ENCODE measurements at places on chromosomes 7 and 10. TPM values are rescaled to one million over a fixed set of nuclear protein-coding genes. Genes with fewer than 3 reads are reported as not detected.
A peak's percentile ranks its signal among the peaks of the same experiment; 100 is the strongest.

The SLC18A3 gene
- total RNA-seq: not detected

The TRIM73 gene
- 2.8 TPM for total RNA-seq

DNA sequence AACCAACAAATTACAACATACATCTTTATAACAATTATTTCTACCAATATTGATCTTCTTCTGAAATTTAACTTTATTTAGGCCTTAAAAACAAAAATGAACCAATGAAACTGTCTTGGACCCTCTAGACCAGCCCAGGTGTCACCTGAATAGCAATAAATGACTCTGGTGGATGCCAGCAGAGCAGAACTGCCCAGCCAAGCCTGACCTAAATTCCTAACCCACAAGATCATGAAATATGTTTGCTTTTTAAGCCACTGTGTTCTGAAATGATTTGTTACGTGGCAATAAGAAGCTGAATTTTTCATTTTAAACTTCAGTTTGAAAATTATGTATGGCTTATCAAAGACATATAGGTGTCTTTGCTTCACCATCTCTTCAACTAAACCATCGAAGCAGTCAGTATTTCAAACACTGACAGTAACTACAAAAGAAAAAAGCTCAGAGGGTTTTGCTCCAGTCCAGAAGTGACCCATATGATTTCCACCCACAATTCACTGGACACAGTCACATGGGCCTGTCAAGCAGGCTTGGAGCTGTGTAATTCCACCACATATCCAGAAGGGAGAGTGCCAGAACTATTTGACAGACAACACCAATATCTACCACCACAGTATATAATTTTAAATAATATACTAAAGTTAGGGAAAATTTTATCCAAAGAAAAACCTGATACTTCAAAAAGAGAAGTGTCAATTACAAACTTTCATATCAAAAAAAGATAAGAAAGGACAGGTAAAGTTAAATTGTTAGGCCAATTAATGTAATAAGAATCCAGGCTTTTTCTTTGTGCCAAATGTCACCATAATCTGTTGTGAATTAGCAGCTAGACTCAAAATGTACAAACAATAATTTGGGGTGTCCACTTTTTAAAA, 94.5 kb downstream of the KMT2C start:
- no peak for DNase-seq

GRCh38 chr7:46108272-46108671, 187.2 kb upstream of the IGFBP3 start:
- DNase-seq: no peak

DNA sequence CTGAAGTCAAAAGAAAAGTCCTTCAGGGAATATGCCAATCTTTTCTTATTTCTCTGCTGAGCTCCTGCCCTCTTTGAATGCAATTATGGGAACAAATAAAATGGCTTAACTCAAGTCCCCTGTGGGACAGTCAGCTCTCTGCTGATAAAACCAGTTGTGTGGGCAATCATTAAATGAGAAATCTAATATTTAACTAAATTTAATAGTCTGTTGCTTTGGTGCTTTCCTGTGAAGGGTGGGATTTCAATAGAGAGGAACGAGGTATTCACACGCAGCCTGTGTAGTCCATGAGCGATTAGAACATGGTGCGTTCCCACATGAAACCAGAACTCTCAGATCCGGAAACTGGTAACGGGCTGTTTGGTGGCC, 138.4 kb downstream of the PAXIP1 start:
- no peak for DNase-seq

GRCh38 chr7:158362001-158362400, 225.6 kb downstream of the PTPRN2 start:
- no peak for DNase-seq

The LLCFC1 gene
- not detected for total RNA-seq

DNA sequence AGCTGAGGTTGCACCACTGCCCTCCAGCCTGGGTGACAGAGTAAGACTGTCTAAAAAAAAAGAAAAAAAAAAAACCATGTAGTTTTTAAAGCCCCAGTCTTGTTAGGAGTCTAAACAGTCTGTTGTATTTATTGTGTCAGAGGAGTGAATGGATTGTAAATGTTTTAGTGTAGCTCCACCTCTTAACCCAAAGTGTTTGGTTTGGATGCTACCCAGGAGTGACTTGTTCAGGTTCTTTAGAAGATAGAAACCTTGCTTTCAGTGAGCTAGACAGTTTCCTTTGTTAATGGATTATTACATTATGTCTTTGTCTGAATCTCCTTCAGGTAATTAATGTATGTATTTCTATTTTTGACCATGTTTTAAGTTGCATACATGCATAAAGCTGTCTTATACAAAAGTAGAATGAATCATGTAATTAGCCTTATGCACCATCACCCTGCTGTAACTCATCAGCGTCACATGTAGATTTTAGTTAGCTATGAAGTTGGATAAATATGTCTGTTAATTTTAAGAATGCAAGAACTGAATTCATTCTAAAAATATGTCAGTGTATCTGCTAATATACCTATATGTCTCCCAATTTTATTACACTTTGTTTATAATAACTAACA, 97.7 kb downstream of the TAF3 start:
- DNase-seq: no peak

DNA sequence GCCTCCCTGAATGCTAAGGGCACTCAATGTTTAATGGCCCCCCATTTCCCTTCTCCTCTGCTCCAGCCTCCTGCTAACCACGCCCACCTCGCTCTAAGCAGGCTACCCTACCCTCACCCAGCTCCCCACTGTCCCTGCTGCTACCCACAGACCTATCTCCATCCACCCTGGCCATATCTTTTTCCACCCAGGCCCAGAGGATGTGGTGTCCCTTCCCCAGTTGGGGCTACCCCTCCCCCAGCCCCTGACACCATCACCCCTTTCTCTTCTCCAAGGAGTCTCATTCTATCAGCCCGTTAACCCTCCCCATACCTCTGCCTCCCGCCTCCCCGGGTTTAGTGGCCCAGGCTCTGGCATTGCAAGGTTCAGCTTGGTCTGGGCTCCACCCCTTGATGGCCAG, 28.9 kb upstream of the PPIF start:
- no peak for DNase-seq

GRCh38 chr10:5692461-5693358, 8.1 kb downstream of the TASOR2 start:
- DNase-seq: peak; percentile 61

- no peak for DNase-seq
Measured at GRCh38 chr10:77485847-77486246, 151.8 kb downstream of the KCNMA1 start.

- peak; percentile 28 for DNase-seq
Measured at GRCh38 chr7:84524714-84525694, 330.4 kb upstream of the SEMA3A start.

The SPDYE2 gene
- not detected for total RNA-seq

DNA sequence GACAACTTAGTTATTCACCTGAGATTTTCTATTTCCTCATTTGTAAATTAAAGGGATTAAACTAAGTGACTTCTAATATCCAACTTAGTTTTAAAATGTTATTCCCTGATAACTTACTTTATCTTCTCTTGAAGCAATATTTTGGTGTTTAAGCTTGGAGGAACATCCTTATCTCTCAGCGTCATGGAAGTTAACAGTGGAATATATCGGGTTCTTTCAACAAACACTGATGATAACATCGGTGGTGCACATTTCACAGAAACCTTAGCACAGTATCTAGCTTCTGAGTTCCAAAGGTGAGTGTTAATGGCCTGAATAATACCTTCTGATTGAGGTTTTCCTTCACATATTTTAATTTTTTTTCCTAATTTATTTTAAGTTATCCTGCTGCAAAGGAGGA, 14.1 kb downstream of the HSPA14 start:
- no peak for DNase-seq

DNA sequence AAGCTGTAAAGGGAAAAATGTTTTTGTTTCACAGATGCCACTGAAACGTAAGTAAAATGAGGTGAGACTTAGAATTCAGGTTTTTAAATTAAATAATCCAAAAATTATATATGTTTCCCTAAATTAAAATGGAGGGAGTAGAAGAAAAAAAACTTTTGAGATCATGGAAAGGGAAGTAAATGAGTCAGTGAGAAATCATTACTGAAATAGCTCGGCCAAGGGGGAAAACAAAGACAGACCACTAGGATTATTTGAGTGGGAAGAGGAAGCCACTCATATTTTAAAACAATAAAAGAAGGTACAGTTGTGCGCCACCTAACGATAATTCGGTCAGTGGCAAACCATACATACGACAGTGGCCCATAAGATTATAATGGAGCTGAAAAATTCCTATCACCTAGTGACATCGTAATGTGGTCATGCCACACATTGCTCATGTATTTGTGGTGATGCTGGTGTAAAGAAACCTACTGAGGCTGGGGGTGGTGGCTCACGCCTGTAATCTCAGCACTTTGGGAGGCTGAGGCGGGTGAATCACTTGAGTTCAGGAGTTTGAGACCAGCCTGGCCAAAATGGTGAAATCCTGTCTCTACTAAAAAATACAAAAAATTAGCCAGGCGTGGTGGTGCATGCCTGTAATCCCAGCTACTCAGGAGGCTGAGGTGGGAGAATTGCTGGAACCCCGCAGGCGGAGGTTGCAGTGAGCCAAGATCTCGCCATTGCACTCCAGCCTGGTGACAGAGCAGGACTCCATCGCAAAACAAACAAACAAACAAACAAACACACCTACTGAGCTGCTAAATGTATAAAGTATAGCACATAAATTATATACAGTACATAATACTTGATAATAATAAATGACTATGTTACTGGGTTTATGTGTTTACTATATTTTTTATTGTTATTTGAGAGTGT, 64.7 kb downstream of the MKX start:
- no peak for DNase-seq

- DNase-seq: no peak
Measured at GRCh38 chr7:409339-410281, 110.0 kb downstream of the PDGFA start.

- DNase-seq: no peak
Measured at GRCh38 chr7:3076163-3076562, 32.5 kb upstream of the CARD11 start.

DNA sequence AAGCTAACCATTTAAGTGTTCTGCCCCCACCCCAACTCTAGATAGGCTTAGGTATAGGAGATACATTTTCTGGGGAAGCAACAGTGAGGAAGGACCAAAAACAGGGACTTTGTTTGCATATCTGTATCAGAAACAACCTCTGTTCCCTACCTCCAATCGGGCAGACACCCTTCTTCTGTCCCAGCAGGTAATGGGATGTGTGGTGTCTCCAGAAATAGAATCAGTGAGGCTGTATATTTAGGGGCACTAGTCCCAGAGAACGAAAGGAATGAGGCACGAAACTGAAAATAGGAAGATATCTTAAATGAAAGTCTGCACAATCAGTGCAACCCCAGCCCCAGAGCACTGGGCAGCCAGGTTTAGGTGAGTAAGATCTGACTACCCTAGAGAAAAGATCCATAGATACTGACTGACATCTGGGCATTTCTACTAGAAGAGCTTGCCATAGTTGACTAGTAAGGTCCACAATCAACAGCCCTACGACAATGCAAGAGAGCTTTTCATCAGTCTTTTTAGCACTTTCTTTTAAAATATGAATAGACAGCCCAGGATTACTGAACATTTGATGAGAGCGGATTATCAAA, 28.1 kb downstream of the PLEKHA1 start:
- DNase-seq: no peak

The MCM10 gene
- 9.1 TPM for total RNA-seq

DNA sequence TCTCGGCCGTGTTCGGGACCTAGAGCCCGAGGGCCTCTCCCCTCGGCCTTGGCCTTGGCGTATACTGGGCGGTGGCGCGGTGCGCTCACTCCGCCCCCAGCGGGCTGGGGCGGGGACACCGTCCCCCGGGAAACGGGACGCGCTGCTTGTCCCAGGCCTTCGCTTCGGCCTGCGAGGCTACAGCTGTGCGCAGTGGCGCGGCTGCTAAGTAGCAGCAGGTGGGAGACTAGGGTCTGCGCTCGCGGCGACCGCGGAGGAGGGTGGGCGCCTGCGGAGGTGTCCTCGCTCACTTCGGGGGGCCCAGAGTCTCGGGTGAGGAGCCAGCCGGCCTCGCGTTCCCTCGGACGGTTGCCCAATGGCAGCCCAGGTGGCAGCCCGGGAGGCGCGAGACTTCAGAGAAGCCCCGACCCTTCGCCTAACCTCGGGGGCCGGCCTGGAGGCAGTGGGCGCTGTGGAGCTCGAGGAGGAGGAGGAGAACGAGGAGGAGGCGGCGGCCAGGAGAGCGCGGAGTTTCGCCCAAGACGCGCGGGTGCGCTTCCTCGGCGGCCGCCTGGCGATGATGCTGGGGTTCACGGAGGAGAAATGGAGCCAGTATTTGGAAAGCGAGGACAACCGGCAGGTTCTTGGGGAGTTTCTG, at the start of gene DNAH11:
Gene DNAH11, plus strand, starts transcription at position 149 of the 637 bp plus-strand sequence. Its CDS starts 207 bp downstream, at position 356.
- no peak for DNase-seq

DNA sequence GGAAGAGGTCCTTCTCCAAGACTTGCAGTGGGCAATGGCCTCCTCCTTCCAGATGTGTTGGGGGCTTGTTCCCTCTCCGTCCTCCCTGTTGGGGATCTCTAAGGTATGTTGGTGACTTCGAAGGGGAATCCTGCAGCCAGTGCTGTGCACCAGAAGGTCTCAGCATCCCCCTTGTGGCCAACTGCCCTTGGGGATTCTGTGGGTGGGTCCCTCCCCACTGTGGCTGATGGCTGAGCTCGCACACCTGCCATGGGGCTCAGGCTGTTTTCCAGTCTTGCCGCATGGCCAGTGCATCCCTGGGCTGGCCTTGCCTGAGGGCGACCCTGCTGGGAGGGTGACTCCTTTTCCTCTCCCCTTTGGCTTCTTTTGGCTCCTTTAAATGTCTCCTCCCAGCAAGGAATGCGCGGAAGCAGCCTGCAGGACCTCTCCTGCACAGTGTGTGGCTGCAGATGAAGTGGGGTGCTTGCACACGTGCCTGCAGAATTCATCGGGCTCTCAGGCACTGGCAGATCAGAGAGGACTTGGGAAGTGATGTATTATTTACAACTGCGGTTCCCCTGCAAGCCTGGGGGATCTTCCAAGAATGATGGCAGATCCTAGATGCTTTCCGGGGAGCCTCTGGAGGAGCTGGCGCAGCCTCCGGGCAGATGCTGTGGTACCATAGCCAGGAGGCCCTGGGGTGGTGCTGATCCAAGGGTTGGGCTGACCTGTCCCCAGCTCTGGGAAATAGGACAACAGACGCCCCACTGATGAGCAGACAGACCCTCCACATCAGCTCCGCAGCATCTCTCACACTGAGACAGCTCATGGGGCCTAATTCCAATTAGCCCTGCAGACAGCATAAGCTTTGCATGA, 410.0 kb downstream of the TCERG1L start:
- DNase-seq: no peak

DNA sequence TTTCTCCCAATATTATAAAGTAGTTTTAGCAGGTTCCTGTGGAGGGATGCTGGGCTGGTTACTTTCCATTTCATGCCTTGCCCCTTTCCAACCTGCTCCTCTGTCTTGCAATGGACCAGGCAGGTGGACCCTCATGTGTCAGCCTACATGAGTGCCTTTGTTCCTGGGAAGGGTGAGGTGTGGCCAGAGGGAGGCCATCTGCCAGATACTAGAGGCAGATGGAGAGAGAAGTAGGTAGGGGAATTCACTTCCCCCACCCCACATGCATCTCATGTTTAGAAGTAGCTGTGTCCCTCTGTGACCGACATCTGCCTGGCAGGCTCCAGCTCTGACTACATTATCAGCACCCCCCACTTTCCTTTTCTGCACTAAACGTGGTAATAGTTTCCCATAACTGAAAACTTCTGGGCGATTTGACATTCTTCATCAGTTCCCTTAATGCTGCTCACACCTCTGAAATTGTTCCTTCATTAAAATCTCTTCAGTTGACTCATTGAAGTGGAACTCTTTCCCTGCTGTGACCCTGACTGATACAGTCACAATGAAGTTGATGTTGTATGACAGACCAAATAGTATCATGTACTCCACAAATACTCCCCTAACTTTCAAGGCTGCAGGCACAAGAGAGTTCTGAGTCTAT, 396.3 kb upstream of the FZD8 start:
- DNase-seq: no peak
